ENCODE measurements at places on chromosomes 5 and 9. TPM values are rescaled to one million over a fixed set of nuclear protein-coding genes. Genes with fewer than 3 reads are reported as not detected.

- no peak for DNase-seq
These were observed 36.9 kb downstream of the TGFBR1 start for GRCh38 chr9:99141849-99142248.

The SRP19 gene
- total RNA-seq = 59.0 TPM

The TAF11L10 gene
- total RNA-seq = not detected

DNA sequence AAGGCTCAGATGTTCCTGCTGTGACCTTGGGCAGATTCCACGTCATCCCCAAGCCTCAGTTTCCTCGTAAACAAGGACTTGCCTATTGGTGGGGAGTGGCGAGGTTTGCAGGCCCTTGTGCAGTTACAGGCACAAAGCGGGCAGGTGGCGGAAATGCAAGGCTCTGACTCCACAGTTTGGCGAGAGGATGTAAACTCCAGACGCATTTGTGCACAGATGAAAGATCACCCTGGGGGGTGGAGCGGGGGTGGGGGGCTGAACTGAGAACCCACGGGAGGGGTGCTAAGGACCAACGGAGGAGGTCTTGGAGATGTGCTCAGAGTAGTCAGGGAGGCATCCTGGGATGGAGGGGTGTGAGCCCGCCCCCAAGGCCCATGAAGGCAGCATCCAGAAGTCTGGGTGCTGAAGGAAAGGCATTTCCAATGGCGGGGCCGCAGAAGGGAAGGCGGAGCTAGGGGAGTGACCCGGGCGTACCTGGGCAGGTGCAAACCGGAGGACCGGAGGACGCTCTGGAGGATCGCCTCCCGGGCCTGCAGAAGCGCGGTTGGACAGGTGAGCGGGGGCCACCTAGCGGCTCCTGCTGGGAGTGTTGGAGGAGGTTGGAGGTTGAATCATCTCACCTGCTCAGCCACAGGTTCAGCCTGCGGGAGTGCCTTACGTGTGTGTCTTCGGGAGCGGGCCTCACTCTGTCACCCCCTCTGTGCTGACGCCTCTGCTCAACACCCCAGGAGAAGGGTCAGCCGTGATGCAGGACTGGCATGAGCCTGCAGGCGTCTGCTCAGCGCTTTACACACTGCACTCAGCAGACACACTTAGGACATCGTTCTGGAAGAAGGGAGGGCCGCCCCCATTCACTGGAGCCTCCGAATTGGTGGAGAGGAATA is 1.9 kb upstream of the FIBCD1 start:
- DNase-seq = peak; percentile 66

- DNase-seq = no peak
These were observed 32.4 kb upstream of the TNFSF8 start for GRCh38 chr9:114962809-114963208.

GRCh38 chr9:114238472-114238871 is 83.1 kb downstream of the COL27A1 start:
- peak; percentile 37 for DNase-seq

DNA sequence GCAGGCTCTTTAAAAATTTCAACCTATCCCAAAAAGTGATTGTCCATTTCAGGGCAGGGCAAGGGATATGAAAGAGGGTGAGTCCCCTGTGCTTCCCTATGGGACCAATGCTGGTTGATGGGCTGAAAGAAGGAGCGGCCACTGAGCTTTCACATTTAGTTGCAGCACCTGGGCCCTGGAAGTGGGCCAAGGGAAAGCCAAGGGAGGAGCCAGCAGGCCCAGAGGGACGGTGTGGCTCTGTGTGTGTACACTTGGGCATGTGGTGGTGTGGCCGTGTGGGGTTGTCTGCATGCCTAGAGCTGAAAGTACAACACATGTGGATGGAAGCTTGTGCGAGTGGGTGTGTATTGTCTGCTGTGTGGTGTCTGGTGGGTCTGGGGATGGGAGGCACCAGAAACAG is 14.0 kb upstream of the PSMD5 start:
- DNase-seq = no peak

DNA sequence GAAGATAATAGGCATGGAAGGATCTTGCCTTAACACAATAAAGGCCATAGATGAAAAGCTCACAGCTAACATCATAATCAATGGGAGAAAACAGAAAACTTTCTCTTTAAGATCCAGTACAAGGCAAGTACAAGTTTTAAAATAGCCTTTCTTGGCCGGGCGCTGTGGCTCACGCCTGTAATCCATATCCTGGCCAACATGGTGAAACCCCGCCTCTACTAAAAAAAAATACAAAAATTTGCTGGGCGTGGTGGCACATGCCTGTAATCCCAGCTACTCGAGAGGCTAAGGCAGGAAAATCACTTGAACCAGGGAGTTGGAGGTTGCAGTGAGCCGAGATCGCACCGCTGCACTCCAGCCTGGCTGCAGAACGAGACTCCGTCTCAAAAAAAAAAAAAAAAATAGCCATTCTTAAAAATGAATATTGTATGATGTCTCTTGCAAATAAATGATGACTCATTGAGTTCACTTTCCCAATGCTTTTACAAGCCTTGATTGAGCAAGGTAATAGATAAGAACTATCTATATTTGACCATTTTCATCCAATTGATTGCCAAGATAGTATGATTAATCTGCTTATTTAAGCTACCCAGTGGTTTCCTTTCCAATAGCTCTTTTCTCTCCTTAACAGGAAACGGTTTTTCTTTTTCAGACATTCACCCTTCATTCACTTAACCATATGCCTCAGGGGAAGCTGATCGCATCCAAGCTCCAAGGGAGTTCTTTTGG is 15.8 kb downstream of the CCDC152 start:
- DNase-seq = no peak

DNA sequence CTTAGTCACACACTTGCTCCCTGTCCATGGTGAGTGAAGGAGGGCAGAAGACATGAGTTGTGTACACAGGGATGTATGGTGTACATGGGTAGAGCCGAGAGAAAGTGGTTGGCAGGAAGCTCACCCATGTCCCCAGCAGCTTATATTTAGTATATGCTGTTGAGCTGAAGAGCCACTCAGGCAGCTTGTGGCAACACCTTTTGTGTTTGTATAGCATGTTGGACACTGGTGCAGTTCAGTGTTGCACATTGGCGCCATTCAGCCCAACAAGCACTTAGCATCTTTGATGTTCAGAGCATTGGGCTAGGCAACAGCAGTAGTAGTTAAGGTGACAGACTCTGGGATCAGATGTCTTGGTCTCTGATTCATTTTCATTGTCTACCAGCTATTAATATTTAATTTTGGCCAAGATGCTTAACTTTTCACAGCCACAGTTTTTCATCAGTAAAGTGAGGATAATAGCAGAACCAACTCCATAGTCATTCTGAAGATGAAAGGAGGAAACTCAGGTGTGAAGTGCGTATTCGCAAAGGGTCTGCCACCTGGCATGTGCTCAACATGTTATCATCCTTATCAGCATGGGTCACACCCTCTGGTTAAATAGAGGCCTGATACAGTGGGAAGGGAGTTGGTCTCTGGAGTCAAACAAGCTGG is 184.8 kb downstream of the NR3C1 start:
- DNase-seq = no peak

DNA sequence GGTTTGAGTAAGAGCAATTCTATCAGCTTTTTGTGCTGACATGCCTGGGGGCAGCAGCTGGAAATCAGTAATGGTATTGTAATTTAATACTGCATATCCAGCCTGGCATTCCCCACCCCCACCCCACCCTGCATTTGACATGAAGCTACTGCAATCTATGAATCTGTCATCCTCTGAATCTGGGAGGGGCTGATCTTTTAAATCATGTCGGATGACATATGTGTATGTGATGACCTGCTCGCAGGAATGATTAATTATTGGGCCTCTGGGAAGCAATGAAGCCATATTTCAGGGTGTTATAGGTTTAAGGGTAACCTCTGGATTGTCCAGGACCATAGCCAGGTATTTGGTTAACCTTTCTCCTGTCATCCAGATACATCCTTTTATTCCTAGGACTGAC is 64.6 kb upstream of the RASGRF2 start:
- no peak for DNase-seq

DNA sequence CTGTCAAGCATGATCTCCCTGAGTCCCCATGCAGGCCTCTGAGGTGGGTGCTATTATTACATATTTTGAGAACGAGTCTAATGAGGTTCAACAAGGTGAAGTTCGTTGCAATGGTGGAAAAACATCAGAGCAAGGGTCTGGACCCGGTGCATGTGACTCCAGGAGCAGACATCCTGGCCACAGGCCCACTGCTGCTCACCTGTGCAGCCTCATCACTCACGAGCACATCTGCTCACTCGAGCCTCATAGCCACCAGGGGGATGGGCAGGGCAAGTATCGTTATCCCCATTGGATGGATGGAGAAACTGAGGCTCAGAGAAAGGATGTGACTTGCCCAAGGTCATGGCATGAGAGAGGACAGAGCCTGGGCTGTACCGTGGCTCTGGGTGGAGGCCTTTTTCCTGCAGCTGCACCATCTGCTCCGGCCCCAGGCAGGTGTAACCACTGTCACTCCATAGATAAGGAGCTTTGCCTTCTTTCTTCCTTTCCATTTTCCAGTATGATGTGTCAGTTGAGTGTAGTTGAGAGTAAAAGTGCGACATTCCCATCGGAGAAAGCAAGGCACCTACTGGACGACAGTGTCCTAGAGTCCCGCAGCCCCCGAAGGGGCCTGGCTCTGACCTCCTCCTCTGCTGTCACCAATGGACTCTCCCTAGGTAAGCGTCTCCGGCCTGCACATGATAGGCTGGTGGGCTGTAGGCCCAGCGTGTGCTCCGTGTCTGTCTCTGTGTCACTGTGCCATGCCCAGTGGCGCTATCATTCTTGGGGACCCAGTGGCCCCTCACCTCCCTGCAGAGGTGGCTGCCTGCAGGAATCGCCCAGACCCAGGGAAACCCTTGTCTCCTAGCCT is 68.4 kb upstream of the GARNL3 start:
- DNase-seq = no peak

GRCh38 chr9:100725371-100725770 is 147.5 kb downstream of the CAVIN4 start:
- DNase-seq = no peak

DNA sequence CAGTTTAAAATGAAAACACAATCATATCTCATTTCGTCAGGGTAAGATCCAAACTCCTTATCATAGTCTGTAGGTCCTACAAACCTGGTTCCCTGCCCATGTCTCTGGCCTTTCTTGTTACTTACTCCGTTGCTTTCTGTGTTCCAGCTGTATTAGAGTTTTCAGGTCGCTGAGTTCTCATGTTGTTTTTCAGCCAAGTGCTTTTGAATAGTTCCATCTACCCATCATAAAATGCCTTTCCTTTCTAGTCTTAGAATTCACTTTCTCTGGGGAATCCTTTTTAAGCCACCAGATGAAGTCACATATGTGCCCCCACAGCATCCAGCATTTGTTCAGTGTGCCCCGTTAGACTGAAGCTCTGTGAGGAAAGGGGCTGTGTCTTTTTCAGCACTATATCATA is 228.7 kb downstream of the YTHDC2 start:
- DNase-seq = no peak

GRCh38 chr5:176365351-176366231 is at the start of gene ARL10:
Gene ARL10, plus strand, starts transcription at chr5:176365487. Its CDS starts 77 bp downstream, at chr5:176365564.
- peak; percentile 58 for DNase-seq

DNA sequence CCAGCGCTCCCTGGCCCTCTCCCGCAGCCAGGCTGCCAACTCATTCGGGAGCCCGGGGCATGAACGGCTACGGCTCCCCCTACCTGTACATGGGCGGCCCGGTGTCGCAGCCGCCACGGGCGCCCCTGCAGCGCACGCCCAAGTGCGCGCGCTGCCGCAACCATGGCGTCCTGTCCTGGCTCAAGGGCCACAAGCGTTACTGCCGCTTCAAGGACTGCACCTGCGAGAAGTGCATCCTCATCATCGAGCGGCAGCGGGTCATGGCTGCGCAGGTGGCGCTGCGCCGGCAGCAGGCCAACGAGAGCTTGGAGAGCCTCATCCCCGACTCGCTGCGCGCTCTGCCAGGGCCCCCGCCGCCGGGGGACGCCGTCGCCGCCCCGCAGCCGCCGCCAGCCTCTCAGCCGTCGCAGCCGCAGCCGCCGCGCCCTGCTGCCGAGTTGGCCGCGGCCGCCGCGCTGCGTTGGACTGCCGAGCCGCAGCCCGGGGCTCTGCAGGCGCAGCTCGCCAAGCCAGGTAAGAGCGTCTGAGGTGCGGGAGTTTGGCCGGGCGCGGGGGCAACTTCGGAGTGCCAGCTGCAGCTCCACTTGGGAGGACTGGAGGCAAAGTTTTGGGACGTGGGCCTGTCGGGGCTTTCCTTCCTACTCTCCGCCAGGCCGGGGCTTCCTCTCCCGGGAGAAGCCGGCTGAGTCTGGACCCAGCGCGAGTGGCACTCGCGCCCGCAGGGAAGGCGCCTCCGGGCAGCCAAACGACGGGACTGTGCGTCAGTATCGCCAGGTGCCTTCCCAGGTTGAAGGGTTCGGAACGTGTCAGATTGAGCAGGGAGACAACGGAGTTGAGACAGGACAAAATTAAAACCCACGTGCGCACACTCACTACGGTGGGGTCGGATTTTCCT is 735 bp downstream of the DMRT3 start:
- no peak for DNase-seq

The MSMP gene
- not detected for total RNA-seq

The SPINK4 gene
- not detected for total RNA-seq

- DNase-seq = no peak
These were observed 15.4 kb upstream of the NPR2 start for GRCh38 chr9:35776018-35776417.
